ENCODE measurements at places on chromosomes 3 and 15.
A peak's percentile ranks its signal among the peaks of the same experiment; 100 is the strongest.

DNA sequence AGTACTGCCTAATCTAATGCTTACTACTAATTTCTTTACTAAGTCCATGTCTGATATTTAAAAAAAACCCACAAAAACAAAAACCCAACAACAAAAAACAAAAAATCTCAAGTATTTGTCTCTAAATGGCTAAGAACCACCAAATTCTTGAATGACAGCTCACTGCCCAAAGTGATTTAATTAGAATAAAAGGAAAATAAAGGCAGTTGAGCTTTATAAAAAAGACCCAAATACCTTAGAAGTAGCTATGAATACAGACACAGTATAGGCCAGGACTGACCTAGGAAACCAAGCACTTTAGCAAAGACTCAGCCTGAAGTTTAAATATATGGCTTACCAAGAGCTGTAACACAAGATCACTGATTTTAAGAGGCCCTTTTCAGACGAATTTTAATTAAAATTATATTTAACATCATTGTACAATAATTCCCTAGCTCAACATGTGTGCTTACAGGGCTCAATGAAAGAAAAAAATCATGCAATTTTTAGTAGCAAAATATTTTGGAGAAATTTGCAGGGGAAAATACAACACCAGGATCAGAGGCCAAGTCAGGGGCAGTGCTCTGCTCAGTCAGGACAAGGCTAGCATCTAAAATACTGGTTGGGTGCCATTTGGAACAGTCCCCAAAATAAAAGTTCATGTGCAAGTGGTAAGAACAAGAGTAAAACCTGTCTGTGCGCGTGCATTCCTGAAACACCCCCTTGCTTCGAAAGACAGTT is 24.8 kb downstream of the UQCC5 start:
- no peak for DNase-seq

- no peak for DNase-seq
Measured at GRCh38 chr15:30827625-30828303, 76.0 kb upstream of the FAN1 start.

GRCh38 chr15:93929375-93930094 is 301.8 kb upstream of the MCTP2 start:
- no peak for DNase-seq

DNA sequence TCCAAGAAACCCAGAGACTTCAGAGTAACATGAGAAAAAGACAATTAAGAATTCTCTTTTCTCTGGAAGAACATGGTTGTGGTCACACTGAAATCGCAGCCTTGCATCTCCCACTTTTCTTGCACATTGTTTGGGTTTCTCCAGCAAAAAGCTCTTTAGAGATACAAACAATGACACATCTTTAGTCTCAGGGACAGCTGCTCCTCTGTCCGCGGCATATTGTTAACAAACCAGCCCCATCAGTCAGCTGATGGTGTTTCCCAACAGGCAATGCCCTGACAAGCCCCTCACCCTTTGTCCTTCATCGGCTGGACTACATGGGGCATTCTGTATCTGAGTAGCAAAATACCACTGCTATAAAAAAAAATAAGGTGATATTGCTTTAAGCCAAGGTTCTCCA is 53.4 kb downstream of the UMPS start:
- no peak for DNase-seq

DNA sequence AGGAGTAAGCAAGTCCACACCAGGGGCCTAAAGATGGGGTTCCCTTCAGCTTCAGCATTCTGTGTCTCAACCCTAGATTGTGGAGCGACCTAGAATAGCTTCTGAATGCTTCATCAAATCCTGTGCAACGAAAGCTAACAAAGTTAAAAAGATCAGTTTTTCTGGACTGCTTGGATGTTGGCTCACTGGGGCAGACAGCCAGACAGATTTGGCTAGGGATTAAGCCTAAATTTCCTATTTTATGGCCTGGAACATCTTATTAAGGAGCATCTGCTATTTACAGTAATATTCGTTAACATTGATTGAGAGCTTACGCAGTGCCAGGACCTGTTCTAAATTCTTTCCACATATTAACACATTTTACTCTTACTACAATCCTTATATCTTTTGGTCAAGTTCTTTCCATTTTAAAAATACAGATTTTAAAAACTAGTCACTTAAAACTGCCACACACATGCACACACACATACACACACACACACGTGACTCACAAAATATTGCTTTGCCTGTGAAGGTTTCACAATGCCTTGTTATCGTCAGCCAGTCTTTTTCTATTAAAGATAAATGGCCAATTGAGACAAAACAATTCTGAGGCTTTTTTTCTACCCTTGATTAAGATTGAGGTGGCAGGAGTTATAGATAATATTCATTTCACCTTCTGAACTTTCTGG is 173.3 kb upstream of the SNTN start:
- DNase-seq: no peak

DNA sequence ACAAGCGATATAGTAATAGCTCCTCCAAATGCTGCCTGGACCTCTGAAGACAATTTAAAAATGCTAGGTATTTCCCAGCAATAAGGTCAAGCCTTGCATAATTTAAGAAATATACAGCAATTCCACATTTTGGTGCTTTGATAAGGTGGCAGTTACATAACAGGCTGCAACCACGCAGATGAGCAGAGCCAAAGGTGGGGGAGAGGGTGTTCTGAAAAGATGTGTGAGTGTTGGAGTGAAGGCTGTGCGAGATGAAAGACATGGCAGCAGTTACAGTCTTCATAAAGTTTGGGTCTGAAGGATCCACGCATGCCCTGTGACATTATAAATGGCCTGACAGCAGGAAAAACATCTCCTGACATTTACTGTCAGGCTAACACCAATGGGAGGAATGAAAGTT is 26.1 kb downstream of the CTDSPL start:
- no peak for DNase-seq

DNA sequence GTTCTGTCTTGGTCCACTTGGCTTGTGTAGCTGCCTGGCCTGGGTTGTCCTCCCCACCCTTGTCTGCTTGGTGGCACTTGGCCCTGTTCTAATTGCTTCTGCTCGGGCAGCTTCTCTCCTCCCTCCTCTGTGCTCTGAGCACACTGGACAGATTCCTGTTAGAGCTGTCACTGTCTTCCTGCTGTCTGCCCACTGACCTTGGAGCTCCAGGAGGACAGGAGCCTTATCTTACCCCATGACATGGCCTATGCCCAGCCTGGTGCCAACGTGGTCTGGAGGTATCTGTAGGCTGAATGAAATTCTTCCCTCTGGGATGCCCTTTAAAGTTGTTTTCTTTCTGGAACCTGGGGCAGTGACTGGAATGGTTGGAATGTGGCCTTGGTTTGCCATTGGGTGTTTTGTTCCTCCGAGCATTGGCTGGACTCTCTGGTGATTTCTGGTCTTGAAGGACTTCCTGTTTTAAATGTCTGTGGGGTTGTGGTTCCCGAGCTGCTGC is 94.1 kb downstream of the FAM43A start:
- DNase-seq: no peak

DNA sequence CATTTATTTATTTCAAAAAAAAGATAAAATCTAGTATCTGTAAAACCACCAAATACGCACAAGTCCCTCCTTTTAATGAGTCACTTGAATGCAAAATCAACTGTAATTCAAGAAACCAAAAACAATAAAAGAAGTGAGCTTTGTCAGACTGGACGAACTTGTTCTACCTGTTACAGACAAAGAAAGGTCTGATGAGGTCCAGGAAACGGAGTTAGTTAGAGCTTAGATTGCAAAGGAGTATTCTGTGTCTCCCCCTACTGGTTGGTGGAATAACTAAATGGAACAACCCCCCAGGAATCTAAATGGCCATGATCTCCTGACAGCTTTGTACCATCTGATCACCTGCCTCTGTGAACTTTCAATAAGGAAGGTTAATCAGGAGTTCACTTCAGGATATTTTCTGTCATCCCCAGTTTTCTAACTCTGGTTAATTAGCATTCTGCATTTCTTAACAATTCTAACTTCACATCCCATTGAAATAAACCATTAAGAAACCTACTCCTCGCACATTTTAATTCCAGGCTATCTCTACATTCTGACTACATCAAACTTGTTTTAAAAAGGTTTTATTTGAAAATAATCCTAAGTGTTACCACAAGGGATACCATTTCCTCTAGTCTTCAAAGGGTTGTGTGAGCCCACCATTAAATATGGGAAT is 333.0 kb upstream of the SATB1 start:
- peak; percentile 66 for DNase-seq

- DNase-seq: peak; percentile 78
Measured at GRCh38 chr15:69410248-69410874, 3.8 kb upstream of the KIF23 start.

DNA sequence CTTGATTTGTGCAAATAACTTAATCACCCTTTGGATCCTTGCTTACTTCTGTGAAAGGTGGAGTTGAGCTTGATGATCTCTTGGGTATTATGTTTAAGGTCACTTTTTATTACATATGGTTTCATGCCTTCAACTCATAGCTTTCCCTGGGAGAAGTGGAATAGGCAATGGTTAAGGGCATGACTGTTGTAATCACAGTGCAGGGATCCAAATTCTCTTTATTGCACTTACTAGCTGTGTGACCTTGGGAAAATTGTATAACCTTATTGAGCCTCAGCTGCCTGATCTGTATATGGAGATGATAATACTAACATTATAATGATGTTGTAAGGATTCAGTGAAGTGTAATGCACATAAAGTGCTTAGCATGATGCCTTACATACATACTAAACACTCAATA is 59.1 kb downstream of the PLCL2 start:
- no peak for DNase-seq
